Choroid plexus epithelial cell (primary cell): ENCODE measurements at places on chromosomes 5 and 9.
A peak's percentile ranks its signal among the peaks of the same experiment; 100 is the strongest.

- no peak for DNase-seq
Observed at GRCh38 chr5:4547547-4547946, 592.6 kb upstream of the ADAMTS16 start.

DNA sequence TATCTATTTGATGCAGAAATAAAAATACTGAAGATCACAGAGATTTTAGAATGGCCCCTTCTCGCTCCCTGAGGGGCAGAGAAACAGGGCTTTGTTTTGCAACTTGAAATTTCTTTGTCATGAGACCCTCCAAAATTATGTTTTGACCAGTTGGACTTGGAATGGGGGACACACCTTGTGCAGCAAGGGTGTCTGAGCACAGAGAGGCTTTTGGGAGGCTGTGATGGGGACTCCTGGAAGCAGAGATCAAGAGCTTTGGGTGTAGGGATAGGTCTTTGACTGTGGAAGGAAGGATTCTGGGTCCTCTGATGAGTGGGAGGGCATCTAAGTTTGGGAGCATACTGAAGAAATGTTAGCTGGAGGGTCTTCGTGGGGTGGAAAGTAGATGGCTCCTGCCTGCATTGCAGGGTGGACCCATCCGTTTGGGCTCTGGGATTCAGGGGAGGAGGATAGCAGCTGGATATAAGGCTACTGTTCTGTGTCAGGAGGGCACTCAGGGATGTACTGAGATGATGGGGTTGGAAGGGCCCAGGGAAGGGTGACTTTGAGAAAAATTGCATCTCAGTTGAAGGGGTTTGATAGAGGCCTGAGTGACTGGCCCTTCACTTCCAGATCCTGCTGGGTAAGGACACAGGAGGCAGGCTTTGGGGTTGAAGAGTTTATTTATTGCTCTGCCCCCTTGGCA is 1.8 kb upstream of the MYORG start:
- DNase-seq: no peak

DNA sequence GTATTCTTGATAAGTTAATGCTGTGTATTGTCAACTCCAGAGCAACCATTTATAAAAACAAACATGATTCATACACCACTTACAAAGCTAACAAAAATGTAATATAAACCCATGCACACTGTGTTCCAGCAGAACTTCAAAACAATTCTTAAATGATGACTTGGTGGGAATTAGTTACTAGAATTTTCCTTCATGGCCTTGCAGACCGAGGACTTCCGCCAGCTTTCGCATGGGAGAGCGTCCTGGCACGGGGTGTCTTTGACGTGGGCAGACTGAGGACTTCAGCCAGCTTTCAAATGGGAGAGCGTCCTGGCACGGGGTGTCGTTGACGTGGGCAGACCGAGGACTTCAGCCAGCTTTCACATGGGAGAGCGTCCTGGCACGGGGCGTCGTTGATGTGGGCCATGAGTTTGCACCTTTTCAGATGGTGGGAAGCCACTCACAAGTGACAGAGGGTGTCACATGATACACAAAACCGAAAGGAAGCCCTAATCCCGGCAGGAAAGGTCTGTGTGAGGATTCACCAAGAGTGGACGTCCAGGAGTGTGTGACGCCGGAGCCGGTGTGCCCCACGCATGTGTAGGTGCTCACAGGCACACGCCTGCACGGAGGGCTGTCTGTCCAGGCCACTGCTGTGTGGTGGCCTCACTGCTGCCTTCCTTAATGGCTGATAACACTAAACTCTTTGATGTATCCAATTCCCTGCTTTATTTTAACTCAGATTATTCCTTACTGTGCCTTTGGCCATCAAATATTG is 211.3 kb upstream of the IRX4 start:
- DNase-seq: peak; percentile 95

GRCh38 chr5:891117-891836 is 1.3 kb downstream of the BRD9 start:
- peak; percentile 6 for DNase-seq

GRCh38 chr5:106135473-106135872 is 1535.3 kb downstream of the EFNA5 start:
- DNase-seq: no peak

- DNase-seq: no peak
Observed at GRCh38 chr9:77582961-77583576, 65.1 kb downstream of the GNA14 start.

- no peak for DNase-seq
Observed at GRCh38 chr9:108787690-108788048, 68.1 kb downstream of the ACTL7B start.

DNA sequence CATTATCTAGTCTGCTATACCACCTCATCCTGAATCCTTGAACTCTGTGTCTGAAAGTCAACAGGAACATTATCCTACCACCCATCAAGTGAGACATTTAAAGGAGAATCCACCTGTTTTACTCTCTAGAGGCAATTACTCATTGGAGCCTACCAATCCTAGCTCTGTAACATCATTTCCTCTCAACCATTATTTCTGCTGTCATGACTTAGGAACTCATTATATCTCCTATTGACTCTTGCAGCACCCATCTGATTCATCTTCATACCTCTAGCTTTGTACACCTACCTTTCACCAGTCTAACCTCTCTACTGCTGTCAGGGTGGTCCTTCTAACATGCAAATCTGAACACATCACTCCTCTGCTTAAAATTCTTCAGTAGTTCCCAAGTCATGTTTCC is 481.5 kb downstream of the NFIB start:
- no peak for DNase-seq

DNA sequence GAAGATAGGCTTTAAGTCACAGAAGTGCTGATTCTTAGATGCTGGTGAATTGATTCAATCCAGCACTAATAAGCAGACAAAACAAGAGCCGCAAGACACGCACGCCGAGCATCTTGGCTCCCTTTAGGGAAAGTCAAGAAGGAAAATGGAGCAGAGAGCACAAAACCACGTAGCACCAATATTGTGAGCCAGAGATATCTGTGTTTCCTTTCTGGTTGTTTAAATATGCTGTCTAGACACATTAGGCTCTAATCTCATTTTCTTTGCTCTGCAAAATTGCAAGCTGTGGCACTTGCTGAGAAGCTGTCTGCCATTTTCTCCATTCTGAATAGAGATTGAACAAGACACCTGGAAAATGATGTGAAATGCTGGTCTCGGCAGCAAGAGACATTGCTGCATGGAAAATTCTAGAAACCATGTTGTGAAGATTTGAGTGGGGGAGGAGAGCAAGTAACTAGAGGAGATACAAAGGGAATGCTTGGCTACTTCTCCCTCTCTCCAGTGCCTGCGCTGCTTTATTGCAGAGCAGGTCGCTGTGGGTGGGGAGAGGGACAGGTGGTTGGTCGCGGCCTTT is 336.3 kb downstream of the MED10 start:
- no peak for DNase-seq

DNA sequence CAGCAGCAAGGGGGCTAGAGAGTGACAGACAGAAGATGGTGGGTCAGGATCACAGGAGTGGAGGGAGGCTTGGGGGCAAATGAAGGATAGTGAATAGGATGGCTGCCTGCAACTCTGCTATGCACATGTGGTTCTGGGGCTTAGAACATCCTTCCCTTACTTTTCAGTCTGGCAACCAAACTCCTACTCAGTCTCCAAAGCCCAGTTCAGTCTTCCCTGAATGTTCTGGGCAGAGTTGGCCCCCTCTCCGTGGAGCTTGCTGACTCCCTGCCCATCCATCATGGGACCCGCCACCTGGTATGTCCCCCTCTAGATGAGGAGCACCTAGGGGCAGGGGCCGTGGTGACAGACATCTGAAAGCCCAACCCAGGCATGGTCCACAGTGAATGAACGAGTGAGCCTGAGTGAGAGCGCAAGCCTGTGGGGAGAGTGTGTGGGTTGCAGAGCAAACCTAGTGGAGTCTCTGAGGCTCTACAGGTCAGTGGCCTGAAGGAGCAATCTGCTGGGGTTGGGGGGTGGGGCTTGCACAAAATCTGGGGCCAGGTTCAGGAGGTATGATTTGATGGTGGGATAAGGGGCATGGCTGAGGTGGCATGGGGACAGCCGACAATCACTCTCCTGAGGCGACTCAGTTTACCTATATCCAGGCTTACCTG is 180.6 kb downstream of the FGF18 start:
- no peak for DNase-seq
